Effector CD4-positive, alpha-beta T cell (primary cell): ENCODE measurements at places on chromosomes 7 and 10.

DNA sequence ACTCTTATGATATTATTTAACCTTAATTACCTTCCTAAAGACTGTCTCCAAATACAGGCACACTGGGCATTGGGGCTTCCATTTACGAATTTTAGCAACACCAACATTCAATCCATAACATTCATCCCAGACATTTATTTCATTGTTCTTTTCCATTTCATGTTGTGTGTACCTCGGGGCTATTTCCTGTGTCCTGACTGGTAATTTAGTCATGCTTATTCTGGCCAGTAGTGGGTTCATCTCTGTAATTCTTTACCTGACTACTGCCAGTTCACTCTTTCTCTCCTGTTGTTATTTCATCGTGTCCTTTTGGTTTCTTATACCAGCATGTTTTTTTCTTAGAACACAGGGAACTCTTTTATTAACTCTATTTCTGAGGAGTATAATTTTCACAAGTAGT is 225.7 kb downstream of the PLXDC2 start:
- no peak for DNase-seq

DNA sequence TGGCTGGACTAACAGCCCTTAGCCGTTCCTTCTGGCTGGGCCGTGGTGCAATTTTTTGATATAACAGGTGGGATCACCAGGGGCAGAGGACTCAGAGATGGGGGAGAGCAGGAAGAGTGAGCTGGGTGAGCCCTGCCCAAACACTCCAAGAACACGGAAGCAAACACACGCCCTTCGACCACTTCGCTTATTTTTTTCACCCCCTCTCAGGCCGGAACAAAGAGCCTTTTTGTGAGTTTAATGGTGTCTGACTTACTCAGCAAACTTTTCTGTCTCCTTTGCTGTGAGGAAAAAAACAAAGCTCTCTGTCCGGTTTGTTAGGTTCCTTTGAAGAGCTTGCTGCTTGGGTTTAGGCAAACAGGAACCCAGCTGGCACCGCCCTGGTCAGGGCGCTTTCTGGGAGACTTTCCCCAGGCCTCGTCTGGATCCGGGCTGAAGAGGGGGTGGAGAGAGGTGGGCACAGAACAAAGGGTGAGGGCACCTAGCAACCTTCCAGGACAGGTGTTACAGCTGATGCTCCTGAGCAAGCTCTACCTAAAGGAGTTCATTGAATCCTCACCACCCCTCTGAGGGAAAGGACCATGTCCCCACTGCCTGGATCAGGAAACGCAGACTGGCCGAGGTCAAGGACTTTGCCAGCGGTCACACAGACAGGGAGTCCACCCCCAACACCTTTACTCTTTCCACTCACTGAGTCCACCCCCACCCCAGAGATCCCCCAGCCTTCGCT is 23.3 kb downstream of the CALML3 start:
- DNase-seq, result no peak

DNA sequence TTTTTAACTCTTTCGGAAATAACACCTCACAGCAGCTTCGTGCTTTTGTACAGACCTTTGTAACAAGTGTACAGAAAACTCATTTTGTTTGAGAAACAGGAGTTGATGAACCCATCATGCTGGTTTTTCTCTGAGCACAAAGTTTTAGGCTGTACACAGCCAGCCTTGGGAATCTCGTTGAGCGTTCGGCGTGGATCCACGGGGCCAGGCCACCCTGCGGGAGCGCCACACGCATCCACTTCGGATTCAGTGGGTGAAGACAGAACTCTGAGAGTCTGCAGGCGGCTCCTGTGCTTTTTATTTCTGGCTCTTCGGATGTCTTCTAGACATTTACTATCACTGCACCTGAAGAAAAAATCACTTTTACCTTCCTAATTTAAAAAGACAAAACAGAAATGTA is 131.2 kb downstream of the SMURF1 start:
- DNase-seq, result no peak

GRCh38 chr10:5530412-5530806 is 5.6 kb downstream of the CALML3 start:
- no peak for DNase-seq

- no peak for DNase-seq
Observed at GRCh38 chr10:73209705-73210104, 37.4 kb downstream of the DNAJC9 start.

GRCh38 chr7:46291601-46292150 is 370.6 kb upstream of the IGFBP3 start:
- no peak for DNase-seq

DNA sequence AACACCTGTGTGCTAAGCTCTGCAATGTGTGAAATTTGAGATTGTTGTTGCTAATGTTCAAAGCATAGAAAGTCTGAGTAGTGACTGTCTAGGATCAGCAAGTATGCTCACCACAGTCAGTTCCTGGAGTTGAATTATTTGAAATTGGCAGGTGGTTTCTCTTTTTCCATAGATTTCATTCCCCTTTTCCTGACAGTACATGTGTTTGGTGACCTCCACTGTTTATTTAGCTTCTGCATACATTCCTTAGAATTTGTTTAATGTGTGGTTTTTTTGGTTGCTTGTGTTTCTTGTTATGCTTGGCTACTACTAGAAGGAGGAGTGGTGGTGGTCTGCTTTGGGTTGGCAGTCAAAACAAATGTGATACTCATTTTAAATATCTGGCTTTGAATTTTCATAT is 52.3 kb downstream of the FOXP2 start:
- DNase-seq, result no peak

DNA sequence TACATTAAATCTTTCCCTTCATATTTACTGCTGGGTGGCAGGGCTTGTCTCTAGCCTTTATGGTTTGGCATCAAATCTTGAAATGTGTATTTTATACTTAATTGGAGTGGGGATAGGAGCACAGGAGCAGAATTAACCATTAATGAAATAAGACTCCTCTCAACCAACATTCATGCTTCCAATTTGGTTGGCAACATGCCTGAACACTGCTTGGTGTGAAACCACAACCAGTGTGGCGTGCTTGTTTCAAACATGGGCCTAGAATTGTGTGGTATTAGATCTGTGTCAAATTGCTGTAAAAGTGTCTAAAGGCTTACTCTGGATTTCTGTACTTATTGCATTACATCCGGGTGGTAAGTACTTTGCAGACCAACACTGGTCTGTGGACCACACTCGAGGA is 25.1 kb upstream of the VPS41 start:
- DNase-seq, result no peak

- no peak for DNase-seq
Observed at GRCh38 chr10:94146746-94147145, 153.0 kb downstream of the PLCE1 start.

GRCh38 chr10:108167766-108168165 is 1003.3 kb upstream of the SORCS1 start:
- no peak for DNase-seq

DNA sequence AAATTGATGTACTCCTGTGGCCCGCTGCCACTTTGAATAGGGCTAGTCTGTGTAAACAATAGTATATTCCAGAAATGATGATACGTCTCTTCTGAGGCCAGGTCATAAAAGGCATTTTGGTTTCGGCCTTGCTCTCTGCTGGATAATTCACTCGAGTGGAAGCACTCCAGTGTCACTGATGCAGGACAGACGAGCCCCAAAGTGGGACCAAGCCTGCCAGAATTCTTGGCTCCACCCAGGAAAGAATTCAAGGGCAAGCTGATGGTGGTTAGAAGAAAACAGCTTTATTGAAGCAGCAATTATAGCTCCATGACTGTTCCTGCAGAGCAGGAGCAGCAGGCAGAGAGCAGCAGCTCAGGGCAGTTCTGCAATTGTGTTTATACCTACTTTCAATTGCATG is 717.6 kb downstream of the GRM8 start:
- no peak for DNase-seq

- DNase-seq, result no peak
Observed at GRCh38 chr10:29714096-29714874, 79.5 kb upstream of the SVIL start.

GRCh38 chr7:36742911-36743775 is 18.8 kb upstream of the AOAH start:
- no peak for DNase-seq

GRCh38 chr10:110833941-110834628 is 37.6 kb upstream of the PDCD4 start:
- no peak for DNase-seq

GRCh38 chr10:114087255-114087654 is 43.6 kb downstream of the ADRB1 start:
- no peak for DNase-seq

DNA sequence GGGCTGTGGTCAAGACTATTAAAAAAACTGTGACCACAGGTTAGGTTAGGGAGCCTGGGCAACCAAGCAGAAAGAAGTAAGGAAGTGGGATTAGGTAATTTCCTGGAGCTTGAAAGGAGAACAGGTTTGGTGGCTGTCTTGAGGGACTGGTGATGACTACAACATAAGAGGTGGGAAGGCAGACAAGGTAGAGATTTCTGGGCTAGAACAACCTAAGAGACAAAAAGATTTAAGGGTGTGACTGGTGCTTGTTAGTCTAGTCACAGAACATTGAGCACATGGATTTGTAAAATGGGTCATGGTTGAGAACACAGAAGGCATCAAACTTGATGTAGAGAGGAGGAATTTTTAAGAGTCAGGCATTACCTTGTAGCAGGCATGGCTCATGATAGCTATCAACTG is 123.7 kb upstream of the ASAH2 start:
- no peak for DNase-seq
